ENCODE measurements at places on chromosomes 16 and 17. TPM values are rescaled to one million over a fixed set of nuclear protein-coding genes. Genes with fewer than 3 reads are reported as not detected.

The CES5A gene
- not detected for total RNA-seq

The TOB1 gene
- total RNA-seq, result 19.9 TPM

The FAM20A gene
- total RNA-seq, result 0.02 TPM

The STAC2 gene
- 0.07 TPM for total RNA-seq

The SMIM36 gene
- total RNA-seq, result not detected

The PHLPP2 gene
- 10.8 TPM for total RNA-seq

The EXOC3L1 gene
- 1.4 TPM for total RNA-seq

The RMI2 gene
- total RNA-seq, result 42.6 TPM

The YPEL2 gene
- total RNA-seq, result 1.7 TPM

The ASPA gene
- total RNA-seq, result not detected

The FHOD1 gene
- 26.0 TPM for total RNA-seq
